Activated CD4-positive, alpha-beta T cell treated with anti-CD3 and anti-CD28 coated beads, Interleukin-2, amount 50 U/mL, for 16 hours (primary cell): ENCODE measurements at places on chromosomes 5 and 9.

- DNase-seq = no peak
These were observed 154.9 kb downstream of the OLFM1 start for GRCh38 chr9:135242406-135242805.

- no peak for DNase-seq
These were observed 68.8 kb upstream of the FCN2 start for GRCh38 chr9:134811673-134812342.

DNA sequence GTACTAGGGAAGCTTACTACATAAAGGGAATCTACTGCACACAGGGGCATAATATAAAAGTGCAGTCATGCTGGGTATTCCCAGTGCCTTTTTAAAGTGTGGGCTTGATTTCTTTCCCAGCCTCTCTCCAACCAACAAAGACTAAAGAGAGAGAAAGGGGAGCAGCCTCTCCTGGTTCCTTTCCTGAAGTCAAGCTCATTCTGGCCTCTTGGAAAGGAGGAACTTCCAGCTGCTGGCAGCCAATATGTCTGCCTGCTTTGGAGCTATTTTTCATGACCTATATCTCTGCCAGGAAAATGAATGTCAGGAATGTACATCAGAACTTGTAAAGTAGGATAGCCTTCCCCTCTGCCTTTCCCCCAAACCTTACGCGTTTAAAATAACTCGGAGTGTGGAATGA lies 57.1 kb downstream of the RAB3C start:
- DNase-seq = no peak

GRCh38 chr5:36624277-36624676 lies 17.9 kb downstream of the SLC1A3 start:
- DNase-seq = no peak

DNA sequence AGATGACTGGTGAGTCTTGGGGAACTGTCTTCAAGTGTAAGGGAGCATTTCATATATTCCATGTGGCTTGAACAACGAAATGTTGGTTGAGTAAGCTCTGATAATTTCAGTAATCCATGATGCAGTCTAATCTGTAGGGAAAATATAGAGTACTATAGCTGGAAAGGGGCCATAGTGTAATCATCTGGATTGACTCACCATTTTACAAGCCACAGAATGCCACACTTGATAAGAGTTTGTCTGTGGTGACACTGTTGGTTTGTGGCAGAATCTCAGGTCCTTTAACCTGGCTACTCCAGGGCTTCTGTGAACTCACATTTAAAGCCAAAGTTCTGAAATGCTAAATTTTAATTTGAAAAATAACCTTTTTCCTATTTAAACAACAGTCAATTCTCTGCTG lies 16.3 kb upstream of the MAML1 start:
- no peak for DNase-seq

- no peak for DNase-seq
These were observed 591.7 kb upstream of the PTPRD start for GRCh38 chr9:11204521-11204920.
